ENCODE measurements at places on chromosomes 2 and 18.

DNA sequence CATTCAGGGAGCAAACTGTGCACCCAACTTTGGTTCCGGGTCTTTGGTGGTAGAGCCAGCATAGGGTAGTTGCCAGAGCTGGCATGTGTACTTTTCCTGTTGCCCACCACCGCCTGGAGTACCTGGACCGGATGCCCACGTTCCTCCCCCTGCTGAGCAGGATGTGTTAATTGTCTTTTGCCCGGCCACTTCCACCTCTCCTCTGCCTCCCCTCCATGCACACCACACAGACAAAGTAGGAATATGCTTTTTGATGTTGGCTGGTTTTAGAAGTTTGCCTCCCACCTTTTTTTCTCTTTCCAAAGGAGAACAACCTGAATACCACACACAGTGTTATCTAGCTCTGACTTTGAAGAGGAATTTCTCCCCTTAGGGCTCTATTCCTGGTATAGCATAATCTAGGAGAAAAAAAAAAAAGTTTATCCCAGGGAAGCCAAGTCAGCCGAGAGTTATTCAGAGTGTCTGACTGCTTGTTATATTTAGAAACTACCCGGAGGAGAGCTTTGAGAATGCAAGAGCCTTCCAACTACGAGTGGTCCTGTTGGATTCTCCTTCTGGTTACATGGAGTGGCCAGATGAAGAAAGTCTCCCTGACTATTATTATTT, 111.9 kb downstream of the SETBP1 start:
- no peak for DNase-seq

DNA sequence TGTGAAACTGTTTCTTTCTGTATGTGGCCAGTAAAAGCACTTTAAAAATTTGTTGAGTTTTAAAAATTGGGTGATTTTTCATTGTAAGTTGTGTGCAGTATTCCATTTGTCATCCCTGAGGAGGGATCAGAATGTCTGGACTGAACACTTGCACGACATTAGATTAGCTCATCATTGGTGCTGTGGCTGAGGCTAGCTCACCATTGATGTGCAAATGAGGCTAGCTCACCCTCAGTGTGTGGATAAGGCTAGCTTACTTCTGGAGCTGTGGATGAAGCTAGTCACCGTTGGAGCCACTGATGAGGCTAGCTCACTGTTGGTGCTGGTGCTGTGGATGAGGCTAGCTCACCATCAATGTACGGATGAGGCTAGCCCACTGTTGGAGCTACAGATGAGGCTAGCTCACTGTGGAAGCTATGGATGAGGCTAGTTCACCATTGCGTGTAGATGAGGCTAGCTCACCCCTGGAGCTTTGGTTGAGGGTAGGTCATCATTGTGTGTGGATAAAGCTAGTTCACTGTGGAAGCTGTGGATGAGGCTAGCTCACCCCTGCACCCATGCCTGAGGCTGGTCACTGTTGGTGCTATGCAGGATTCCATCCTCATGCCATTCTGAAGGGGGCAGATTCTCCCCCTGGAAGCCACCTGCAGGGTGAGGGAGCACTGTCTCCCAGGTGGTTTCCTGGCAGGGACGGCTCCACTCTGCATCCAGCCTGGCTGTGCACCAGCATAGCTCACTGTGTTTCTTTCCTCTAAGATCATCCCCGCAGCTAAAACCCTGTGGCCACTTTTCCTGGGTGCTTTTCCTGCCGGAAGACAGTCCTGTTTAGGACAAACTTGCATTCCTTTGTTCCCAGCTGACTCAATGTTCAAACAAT, 101.1 kb downstream of the TWIST2 start:
- DNase-seq, result no peak

GRCh38 chr18:13570856-13571495, 155.4 kb downstream of the FAM210A start:
- no peak for DNase-seq

GRCh38 chr2:120809609-120810440, 74.2 kb downstream of the GLI2 start:
- DNase-seq, result no peak

GRCh38 chr2:45901468-45902032, 250.1 kb downstream of the PRKCE start:
- no peak for DNase-seq

GRCh38 chr2:112793449-112793978, 9.2 kb upstream of the IL1A start:
- no peak for DNase-seq
